ENCODE measurements at places on chromosomes 4 and X. TPM values are rescaled to one million over a fixed set of nuclear protein-coding genes. Genes with fewer than 3 reads are reported as not detected.

Gene FHDC1
- total RNA-seq: 0.05 TPM

Gene ZCCHC4
- 15.5 TPM for total RNA-seq

Gene PHEX
- 13.2 TPM for total RNA-seq

Gene SUPT20HL2
- 0.09 TPM for total RNA-seq

Gene TAF7L
- total RNA-seq: 0.19 TPM

Gene PHKA1
- total RNA-seq: 9.9 TPM

Gene GASK1B
- not detected for total RNA-seq

Gene SSX4B
- total RNA-seq: not detected

All from activated CD4-positive, alpha-beta T cell treated with anti-CD3 and anti-CD28 coated beads, Interleukin-2, amount 10 ng/mL, durations not matched to agents 24 days and 14 days (primary cell).